Naive thymus-derived CD8-positive, alpha-beta T cell (primary cell): ENCODE measurements at places on chromosomes 6 and 20. TPM values are rescaled to one million over a fixed set of nuclear protein-coding genes. Genes with fewer than 3 reads are reported as not detected.

- no peak for DNase-seq
Observed at GRCh38 chr6:153038378-153039057, 36.0 kb upstream of the MTRF1L start.

- no peak for DNase-seq
Observed at GRCh38 chr6:74603322-74604076, 602.4 kb downstream of the COL12A1 start.

DNA sequence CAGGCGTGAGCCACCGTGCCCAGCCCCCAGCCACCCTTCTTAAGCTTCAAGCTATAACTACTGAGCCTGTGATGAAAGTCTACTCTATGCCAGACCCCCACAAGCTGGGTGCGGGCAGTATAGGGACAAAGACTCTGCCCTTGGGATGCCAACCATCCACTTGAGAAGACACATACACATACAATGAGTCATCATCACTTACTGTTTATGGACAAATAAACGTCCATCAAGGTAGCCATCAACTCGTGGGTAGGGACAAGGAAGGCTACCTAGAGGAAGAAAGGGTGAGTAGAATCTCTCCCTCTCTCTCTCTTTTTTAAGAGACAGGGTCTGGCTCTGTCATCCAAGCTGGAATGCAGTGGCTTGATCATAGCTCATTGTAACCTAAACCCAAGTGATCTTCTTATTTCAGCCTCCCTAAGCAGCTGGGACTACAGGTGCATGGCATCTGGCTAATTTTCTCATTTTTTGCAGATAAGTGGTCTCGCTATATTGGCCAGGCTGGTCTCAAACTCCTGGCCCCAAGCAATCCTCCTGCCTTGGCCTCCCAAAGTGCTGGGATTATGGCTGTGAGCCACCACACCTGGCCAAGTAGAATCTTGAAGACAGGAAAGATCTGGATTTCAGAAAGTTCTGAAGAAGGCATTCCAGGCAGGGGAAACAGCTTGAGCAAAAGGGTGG lies 2.6 kb upstream of the TP53INP2 start:
- DNase-seq = no peak

GRCh38 chr6:52361945-52362442 lies at the start of gene PAQR8:
Gene PAQR8, plus strand, starts transcription at chr6:52362151. Its CDS starts 41,063 bp downstream, at chr6:52403214.
- DNase-seq = peak; percentile 83

DNA sequence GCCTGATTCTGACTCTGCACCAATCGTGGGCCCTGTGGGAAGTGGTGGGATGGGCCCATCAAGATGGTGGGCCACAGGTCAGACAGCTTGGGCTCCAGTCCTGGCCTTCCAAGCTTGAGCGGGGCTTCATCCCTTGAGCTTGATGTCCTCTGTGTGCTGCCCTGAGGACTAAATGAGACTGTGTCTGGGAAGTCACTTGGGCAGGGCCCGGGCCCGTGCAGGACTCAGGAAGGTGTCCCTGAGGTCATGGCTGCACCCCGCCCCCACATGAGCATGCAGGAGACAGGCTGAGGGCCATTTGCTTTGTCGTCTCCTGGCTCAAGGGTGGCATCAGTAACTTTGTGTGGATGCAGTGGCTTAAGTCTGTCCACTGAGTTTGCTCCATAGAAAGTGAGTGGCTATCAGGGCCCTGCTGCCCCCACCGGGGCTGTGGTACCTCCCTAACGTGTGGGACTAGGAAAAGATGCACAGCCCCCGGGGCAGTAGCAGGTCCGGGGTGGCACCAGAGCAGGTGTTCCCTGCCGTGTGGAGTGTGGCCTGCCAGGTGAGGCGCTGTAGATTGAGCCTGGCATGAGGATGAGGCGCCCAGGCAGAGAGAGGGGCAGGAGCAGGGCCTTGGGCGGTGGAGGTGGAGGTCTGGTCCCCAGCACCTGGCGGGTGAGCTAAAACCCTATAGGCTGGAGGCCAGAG lies 298.6 kb downstream of the TAF4 start:
- no peak for DNase-seq

DNA sequence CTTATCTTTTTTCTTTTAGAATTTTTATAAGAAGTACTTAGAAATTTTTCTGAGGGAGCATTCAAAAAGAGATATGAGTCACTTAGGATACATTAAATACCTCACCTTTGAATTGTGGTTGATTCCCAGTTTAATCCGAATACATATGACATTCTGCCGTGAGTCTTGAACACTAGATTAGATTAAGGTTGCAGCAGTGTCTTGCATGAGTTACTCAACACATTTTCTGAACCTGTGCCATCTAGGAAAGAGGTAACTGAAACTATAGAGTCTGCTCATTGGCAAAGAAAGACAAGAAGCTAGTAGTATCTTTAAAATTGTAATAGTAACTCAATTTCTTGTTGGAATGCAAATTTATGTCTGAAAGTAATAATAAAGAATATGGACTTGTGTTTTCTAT lies 14.9 kb downstream of the PEX3 start:
- DNase-seq = no peak

DNA sequence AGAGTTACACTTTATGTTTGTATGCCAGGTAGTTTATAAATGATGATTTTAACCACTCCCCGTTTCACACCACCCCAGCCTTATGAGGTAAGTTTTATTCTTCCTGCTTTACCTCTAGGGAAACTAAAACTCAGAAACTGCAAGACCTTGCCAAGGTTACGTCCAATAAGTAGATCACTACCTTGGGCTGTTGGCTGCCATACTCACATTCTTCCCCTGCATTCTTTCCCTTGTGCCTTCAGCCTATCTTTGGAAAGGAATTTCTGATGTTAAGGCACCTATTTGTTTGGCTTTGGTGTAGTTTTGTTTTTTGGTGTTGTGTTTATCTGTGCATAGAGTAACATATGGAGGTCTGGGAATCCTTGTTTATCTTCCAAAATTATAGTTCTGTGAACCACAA lies 122.1 kb downstream of the UST start:
- no peak for DNase-seq

- DNase-seq = no peak
Observed at GRCh38 chr20:61437280-61438206, 185.5 kb downstream of the CDH4 start.

GRCh38 chr6:63306420-63306819 lies 13.4 kb downstream of the LGSN start:
- DNase-seq = no peak

DNA sequence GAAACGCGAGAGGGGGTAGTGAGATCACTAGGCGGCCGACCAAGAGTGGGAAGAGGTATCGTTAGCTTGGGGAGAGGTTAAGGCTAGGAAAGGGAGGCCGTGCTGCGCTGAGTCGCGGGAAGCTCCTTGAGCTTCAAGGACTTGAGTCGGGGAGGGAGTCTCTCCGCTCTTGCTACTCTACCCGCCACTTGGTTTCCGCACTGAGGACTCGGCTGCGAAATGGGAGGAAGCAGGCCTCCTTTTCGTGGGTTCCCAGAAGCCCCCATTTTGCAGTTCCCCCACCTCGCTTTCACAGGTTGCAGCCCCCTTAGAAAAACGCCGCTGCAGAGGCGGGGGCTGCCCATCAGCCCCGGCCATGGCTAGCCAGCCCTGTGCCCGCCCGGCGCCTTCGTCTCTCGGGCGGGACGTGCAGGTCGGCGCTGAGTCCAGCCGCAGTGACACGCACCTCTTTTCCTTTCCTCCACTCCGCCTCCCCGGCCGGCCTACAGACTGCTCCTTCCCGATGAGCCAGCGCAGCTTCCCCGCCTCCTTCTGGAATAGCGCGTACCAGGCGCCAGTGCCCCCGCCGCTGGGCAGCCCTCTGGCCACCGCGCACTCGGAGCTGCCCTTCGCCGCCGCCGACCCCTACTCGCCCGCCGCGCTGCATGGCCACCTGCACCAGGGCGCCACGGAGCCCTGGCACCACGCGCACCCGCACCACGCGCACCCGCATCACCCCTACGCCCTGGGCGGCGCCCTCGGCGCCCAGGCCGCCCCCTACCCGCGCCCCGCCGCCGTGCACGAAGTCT lies 4.9 kb downstream of the VGLL2 start:
- DNase-seq = no peak

DNA sequence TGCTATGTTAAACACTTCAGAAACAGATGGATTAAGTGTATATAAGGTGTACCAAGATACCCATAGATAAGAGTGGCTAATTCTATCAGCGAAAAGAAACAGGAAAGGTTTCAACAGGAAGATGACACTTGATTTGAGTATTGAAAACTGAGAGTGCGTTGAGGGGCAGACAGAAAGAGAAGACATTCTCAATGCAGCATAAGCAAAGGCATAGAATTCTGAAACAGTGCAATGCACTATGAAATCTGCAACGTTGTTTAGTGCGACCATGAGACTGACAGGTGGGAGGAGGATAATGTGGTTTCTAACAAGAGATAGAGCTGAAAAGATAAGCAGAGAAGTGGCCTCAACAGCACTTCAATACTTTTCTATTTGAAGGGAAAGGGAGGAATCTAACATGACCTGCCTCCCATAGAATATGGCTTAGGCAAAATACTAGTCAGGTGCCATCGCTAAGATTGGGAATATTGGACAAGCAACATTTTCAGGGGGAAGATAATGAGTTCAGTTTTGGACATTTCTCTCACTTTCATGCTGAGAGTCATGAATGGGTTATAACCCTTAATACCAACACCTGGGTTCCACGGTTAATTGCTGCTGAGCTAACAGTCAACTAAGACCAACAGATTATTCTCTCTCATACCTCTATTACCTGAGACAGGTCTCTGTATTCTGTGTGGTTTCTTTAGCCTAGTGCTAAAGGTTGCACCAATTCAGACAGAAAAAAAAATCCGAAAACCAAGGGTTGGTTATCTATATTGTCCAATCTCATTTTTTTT lies 312.9 kb upstream of the ARID1B start:
- no peak for DNase-seq

DNA sequence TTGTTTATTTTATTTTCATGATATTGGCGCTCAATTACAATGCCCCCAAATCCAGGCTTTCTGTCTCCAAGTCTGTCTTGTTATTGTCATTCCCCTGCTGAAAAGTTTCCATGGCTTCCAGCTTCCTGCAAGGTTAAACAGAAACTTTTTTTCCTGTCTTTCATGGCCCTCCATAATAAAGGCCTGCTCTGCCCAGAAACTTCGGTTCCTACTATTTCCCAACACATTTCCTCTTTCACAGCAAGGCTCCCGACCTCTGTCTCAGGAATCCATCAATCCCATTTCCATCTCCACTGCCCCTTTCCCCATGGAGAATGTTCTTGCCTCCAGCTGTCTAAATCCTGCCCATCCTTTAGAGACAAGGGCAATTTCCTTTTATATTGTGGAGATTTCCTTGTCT lies 365.2 kb upstream of the JARID2 start:
- DNase-seq = no peak

GRCh38 chr6:127090051-127090450 lies 28.4 kb upstream of the RSPO3 start:
- no peak for DNase-seq

DNA sequence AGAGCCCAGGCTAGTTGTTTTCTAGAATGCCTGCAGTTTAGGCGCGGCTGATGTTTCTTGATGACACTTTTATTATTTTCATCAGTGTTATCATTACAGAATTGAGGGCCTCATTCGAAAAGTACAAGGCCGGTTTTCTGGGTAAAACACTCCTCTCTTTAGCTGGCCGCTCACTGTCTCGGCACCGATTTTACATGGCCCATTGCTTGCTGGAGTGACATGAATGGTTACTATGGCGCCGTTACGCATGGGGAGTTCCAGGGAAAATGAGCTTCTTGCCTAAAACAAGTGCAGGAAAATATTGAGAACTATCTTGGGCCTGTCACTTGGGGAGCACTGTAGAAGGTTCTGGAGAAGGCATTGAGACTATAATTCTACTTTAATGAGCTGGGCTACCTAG lies 317.8 kb downstream of the CDH4 start:
- no peak for DNase-seq

DNA sequence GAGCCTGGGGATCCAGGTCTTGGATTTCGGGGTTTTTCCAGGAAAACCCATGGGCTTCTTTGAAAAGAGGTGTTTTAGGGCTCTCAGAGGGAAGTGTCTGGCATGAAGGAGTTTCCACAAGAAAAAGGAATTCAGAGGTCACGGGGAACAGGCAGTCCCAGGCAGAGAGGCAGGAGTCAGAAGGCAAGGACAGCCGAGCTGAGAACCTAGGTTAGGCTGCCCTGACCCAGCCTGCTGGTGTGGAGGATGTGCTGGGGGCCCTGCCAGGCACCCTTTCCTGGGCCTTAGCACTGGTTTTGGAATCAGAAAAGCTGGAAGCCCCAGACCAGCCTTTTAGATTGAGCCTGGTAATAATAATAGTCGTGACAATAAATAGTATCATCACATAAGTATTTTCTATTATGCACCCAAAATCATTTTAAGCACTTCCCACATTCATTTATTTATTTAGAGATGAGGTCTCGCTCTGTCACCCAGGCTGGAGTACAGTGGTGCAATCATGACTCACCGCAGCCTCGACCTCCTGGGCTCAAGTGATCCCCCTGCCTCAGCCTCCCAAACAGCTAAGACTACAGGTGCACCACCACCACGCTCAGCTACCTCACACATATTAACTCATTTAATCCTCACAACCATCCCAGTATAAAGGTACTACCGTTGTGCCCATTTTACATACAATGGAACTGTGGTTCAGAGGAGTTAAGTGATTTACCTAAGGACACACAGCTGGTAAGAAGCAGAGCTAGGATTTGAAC lies 19.9 kb downstream of the TGM2 start:
- no peak for DNase-seq

Gene TSBP1
- total RNA-seq = not detected

Gene ATRN
- 13.9 TPM for total RNA-seq

Gene C6orf47
- 24.9 TPM for total RNA-seq

Gene SCRT2
- not detected for total RNA-seq

Gene RAD21L1
- total RNA-seq = 0.49 TPM

Gene MAP7
- not detected for total RNA-seq

Gene AIF1
- total RNA-seq = 23.0 TPM

Gene SNAP25
- total RNA-seq = not detected
